Spleen (tissue), 13 donors: ENCODE measurements at places on chromosomes 5 and 9. TPM values are rescaled to one million over a fixed set of nuclear protein-coding genes. Genes with fewer than 3 reads are reported as not detected.

GRCh38 chr5:108266242-108266641, 115.7 kb downstream of the FBXL17 start:
- no peak overlapping the region for H3K27ac ChIP-seq
- H3K27me3 ChIP-seq = no peaks in the 10 kb centered on the region
- no peak for DNase-seq

DNA sequence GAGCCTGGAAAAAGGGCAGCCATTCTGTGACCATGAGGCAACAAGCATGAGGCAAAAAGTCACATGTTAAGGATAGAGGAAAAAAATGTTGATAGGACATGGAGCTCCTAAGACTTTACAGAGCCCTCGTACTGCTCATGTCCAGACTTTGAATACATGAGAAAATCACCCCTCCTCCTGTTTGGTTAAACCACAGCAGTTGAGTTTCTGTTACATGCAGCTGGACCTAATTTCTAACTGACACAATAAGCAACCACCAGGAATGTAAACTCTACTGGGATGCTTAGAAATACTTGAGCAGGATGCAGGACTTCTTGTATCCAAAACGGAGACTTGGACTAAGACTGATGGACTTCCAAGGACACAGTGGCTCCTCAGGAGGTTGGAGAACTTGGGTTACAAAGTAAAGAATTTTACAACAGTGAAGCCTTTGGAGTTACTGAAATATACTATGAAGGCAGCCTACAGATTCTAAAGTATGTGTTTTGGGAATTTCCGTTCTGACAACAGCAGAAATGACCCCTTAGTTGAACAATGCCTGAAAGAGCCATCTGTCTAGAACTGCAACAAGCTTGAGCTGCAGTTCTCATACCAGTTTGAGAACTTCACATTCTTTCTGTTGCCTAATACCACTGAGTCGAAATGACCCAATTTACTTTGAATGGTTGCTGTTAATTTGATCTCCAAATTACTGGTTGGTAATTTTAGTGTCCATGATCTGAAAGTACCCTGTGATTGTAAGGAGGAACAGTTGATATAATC, 268.9 kb downstream of the PIK3R1 start:
- H3K36me3 ChIP-seq = no peaks in the 10 kb centered on the region
- H3K27ac ChIP-seq = no peak overlapping the region
- DNase-seq = no peak
- no peaks in the 10 kb centered on the region for H3K27me3 ChIP-seq
- no peak overlapping the region for H3K4me3 ChIP-seq

DNA sequence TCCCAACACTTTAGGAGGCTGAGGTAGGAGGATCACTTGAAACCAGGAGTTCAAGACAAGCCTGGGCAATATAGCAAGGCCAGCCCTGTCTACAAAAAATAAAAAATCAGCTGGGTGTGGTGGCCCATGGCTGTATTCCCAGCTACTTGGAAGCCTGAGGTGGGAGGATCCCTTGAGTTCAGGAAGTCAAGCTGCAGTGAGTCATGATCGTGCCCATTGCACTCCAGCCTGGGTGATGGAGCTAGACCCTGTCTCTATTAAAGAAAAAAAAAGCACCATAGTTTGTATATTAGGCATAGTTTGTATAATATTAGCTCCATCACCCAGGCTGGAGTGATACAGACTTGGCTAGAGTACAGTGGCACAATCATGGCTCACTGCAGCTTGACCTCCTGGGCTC, 9.6 kb upstream of the NME5 start:
- no peaks in the 10 kb centered on the region for H3K36me3 ChIP-seq
- H3K27me3 ChIP-seq = no peaks in the 10 kb centered on the region
- H3K4me3 ChIP-seq = no peak overlapping the region
- H3K27ac ChIP-seq = no peak overlapping the region

DNA sequence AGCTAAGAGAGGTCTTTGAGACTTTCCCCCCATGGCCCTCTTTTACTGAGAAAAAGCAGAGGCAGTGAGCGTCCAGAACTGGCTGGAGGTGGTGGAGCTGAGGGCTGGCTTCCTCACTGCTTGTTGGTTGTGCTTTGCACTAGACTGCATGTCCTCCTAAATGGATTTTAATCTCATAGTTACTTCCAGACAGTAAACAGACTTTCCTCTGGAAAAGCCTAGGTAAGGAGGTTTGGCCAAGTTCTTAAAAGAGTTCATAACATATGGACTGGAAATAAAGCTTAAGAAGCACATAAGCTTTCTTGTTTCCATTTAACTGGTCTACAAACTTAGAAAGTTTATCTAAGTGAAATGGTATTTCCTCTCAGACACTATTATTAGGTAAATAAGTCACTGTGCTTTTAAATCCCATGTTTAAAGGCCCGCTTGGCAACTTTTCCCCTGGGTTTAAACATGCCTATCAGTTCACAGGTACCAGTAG, 2.0 kb downstream of the ASPN start:
- no peak for DNase-seq
- no peaks in the 10 kb centered on the region for H3K36me3 ChIP-seq
- no peak overlapping the region for H3K27ac ChIP-seq

- H3K27me3 ChIP-seq = no peaks in the 10 kb centered on the region
- no peaks in the 10 kb centered on the region for H3K36me3 ChIP-seq
- no peak overlapping the region for H3K27ac ChIP-seq
- no peak for DNase-seq
- no peaks in the 10 kb centered on the region for H3K4me1 ChIP-seq
These were observed 25.1 kb upstream of the GCNT1 start for GRCh38 chr9:76433836-76434235.

GRCh38 chr5:10157085-10157669, 92.5 kb downstream of the ATPSCKMT start:
- H3K4me1 ChIP-seq = no peaks in the 10 kb centered on the region
- no peak overlapping the region for H3K4me3 ChIP-seq
- no peaks in the 10 kb centered on the region for H3K27me3 ChIP-seq
- no peaks in the 10 kb centered on the region for H3K36me3 ChIP-seq

GRCh38 chr5:24161559-24161958, 483.2 kb downstream of the CDH10 start:
- H3K4me3 ChIP-seq = no peak overlapping the region
- DNase-seq = no peak
- H3K27ac ChIP-seq = no peak overlapping the region
- no peaks in the 10 kb centered on the region for H3K36me3 ChIP-seq
- H3K27me3 ChIP-seq = no peaks in the 10 kb centered on the region

DNA sequence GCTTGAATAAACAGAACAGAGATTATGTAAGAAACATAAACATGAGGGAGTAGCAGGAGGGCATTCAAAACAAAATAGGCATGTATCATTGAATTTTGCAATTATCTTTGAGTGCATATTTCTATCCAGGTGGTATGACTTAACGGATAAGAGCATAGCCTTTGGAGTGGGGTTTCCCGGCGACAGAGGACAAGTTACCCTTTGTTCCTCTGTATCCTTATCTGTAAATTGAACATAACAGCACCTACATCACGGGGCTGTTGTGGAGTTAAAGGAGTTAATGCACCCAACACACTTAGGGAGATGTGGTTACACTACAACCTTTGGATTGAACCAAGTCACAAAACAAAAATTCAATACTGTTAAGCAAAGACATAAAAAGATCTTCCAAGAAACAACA, 314.6 kb upstream of the KIF2A start:
- no peaks in the 10 kb centered on the region for H3K4me1 ChIP-seq
- H3K27ac ChIP-seq = no peak overlapping the region
- H3K36me3 ChIP-seq = no peaks in the 10 kb centered on the region
- no peaks in the 10 kb centered on the region for H3K27me3 ChIP-seq
- no peak overlapping the region for H3K4me3 ChIP-seq

Gene NUTM2G
- not detected for total RNA-seq

Gene SMIM33
- not detected for total RNA-seq

Gene SPINK5
- not detected for total RNA-seq

Gene YIPF5
- 39.0 TPM for total RNA-seq

Gene PCDHGB3
- total RNA-seq = 4.1 TPM
